ENCODE measurements at places on chromosomes 5 and 9.

GRCh38 chr9:129359162-129359811 is 181.2 kb upstream of the IER5L start:
- DNase-seq = no peak

DNA sequence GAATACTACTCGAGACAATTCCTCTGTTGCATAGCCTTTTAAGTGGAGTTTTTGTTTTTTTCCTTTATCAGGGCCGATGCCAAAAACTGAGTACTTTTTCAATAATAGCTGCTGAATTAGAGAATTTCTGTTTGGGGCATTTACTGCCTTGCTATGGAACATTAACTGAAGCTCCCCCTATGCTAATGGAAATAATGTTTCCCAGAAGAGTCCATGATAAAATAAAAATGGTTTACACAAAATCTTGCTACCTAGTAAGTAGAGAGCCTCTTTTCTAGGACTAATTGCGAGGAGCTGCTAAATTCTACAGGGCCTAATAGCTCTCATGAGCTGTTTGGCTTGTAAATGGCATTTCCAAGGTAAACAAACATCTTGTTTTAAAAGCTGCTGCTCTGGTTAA is 128.2 kb upstream of the MYO10 start:
- no peak for DNase-seq

DNA sequence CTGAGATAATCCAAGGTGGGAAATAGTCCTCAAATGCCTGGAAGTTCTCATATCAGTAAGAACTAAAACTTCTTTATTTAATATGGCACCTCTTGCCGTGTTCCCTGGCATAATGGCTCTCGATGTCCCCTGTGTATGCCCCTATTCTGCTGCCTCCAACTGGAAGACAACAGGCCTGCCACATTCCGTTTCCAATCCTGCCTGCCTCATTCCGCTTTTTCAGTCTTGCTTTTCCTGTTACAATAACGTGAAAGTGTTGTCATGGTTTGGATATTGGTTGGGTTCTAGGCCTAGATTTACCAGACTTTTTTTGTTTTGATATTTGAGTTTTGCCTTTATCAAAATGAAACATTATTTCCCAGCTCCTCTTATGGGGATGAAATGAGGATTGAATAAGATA is 98.2 kb downstream of the FOCAD start:
- DNase-seq = no peak

- no peak for DNase-seq
Measured at GRCh38 chr5:113937301-113937700, 423.8 kb downstream of the YTHDC2 start.

DNA sequence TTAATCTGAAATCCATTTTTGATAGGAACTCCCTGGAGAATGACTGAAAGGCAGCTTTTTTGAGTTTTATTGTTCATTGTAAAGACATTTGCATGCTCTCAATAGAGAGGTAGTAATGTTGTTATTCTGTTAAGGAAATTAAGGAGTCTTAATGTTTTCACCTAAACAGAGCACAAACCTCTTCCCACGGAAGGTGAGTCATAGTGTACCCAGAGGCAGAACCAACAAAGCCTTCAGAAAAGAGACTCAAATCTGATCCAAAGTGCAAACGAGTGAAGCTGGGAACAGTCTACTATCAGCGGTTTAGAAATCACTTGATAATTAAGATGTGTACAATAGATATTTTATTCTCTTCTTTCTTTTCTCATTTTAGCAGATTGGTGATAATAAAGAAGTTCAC is 470.5 kb downstream of the PLK2 start:
- DNase-seq = no peak

DNA sequence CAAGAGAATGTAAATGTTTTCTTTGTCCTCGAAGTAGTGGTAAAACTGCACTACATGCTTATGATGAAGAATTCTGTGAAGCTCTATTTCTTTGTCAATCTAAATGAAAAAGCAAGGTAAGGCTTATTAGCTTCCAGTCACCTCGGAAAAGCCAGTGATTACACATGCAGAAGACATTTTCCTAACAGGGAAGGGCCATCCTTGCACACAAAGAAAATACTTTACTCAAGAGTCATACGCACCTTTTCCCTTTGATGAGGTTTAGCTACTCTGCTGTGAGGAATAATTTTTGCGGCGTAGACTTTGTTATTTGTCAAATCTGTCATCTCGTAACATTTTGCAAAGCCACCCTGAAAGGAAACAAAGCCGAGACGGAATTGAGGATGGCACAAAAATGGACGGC is 1.1 kb downstream of the PLK2 start:
- no peak for DNase-seq

GRCh38 chr5:33195431-33196165 is 245.2 kb upstream of the TARS1 start:
- DNase-seq = no peak

DNA sequence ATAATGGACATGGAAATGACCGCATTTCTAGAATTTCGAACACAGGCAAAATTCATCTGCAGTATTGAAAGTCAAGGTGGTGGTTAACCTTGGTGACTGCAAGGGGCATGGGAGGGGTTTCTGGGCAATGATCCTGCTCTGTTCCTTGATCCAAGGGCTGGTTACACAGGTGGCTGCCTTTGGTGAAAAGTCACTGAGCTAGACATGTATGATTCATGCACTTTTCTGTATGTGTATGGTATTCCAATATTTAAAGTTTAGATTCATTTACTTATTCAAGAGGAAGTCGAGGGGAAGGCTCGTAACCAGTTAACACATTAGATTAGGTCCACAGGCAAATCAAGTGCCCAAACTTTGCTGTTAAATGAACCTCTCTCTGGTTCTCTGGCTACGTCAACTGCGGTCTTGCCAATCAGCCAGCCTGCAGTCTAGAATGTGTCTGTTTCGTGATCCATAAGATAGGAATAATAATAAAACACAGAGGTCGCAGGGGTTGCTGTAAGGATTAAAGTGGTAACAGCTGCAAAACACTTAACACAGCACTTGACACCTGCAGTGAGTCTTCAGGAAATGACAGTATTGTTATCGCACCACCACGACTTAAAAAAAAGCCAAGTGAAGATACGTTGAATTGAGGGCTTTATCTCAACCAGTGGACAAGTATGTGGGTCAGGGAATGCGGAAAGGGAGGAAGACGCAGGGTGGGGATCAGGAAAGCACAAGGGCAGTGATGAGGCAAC is 92.5 kb downstream of the TLE1 start:
- no peak for DNase-seq

GRCh38 chr9:23541976-23542375 is 284.1 kb downstream of the ELAVL2 start:
- DNase-seq = no peak

GRCh38 chr5:165400086-165400485 is 1894.7 kb downstream of the MAT2B start:
- DNase-seq = no peak

DNA sequence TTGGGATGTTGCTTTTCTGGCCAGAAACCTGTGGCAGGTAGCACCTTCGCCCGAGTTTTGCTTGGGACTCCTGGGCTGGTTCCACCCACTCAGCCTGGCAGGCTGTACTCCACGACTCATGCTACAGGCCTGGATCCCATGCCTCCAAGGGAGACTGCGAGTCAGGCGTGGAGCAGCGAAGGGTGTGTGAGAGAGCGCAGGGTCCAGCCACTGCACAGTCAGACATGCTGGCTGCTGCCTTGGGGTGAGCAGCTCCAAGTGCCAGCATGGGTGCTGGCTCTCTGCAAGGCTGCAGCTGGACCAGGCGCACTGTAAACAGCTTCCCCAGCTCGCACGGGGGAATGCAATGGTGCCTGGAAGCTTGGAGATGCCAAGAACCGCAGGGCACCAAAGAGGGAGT is 249.6 kb upstream of the EDIL3 start:
- DNase-seq = no peak

GRCh38 chr5:168851902-168852321 is 272.7 kb upstream of the PANK3 start:
- no peak for DNase-seq

DNA sequence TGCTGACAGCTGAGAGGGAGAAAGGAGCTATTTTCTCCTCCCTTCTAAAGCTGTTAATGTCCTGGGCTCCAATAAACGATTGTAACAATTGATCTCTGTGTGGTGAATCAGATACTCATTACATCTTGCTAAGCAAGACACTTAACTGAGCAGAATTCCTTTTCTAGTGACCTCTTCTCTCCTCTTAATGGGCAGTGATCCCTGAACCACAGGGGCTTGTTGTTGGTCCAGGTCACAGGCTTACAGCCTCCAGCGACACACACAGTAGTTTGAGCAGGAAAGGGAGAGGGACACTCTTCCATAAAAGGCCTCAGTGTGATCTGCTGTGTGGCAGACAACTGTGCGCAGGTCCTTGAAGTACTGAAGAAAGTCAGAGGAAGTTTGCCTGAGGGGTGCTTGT is 58.5 kb upstream of the MYO10 start:
- no peak for DNase-seq

DNA sequence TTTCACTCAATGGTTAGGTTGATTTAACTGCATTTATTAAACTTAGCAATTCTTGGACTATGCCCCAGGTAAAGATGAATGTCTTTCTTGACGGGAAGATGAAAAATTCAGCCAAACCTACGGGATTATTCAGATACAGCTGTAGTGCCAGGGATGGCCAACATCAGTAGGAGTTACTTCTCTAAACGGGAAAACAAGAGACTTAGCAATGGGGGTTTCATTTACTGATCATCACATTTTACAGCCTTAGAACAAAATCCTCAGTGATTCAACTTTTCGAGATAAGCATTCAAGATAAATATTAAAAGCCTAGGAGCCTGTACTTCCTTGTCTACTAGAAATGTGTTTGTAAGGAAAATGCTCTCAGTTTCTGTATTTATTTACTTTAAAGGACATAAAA is 46.1 kb downstream of the S1PR3 start:
- no peak for DNase-seq

- no peak for DNase-seq
Measured at GRCh38 chr5:24439465-24439864, 205.3 kb downstream of the CDH10 start.

DNA sequence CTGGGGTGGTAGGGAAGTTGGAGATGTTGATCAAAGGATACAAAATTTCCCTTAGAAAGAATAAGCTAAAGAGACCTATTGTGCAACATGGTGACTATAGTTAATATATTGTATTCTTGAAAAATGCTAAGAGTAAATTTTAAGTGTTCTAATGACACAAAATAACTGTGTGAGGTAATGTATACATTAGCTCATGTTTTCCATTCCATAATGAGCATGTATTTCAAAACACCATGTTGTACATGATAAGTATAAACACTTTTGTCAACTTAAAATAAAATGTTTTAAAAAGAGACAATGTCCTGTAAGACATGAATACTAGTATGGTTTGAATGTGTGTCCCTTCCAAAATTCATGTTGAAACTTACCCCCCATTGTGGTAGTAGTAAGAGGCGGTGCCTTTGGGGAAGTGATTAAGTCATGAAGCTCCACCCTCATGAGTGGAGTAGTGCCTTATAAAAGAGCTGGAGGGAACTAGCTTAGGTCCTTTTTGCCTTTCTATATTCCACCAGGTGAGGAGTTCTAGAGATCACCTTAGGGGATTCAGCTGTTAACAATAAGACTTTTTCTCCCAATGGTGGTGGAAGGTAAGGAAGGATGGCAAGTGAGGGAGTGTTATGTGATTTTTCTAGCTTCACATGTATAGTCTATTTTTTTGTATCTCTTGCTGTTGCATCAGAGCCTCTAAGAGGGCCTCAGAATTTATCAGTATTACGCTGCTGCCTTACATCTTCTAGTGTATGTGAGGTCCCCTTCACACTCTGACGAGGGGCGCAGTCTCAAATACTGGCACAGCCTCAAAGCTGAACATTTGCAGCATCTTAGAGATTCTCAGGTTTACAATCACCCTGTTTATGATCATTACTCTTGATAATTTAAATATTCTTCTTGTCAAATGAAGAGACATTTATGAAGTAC is 94.9 kb upstream of the NREP start:
- no peak for DNase-seq

DNA sequence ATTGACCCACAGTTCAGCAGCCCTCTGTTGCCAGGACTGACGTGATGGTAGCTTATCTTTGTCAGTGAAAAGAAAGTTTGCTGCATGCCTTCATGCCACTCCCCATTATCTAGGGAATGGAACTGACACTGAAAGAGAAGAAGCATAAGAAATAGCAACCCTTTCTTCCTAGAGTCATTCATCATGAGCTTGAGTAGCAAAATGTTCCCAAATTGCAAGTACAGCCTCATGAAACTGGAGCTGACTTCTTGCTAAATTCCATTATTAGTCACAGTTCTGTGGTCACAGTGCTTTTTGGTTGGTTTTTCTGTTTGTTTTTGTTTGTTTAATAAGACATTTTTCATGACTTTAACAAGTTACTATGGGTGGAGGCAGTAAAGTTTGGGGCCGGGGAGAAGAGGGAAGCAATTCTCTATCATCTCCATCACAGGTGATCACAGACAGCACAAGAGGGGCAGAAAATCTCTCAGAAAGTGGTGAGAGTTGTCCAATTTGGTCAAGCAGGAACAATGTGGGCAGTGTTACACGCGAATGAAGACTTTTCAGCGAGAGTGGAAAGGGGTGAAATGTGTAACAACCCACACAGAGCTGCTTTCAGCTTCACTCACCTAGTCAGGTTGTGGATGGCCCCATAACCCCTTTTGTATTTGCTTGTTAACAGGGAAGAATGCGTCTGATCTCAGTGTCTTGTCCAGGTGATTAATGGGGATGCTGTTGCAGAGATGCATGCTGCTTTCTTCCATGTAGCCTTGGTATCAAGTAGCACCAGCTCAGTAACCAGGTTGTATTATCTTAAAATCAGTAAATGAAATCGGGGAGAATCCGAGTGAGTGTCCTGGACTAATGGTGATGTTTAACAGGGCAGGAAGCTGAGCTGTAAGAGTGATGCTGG is 440.4 kb downstream of the DMRT2 start:
- no peak for DNase-seq

- peak; percentile 91 for DNase-seq
Measured at GRCh38 chr9:90914868-90915483, 113.4 kb downstream of the SYK start.

- peak; percentile 63 for DNase-seq
Measured at GRCh38 chr9:78296201-78296892, 578 bp upstream of the PSAT1 start.

- DNase-seq = no peak
Measured at GRCh38 chr5:146238973-146239372, 35.6 kb downstream of the RBM27 start.

DNA sequence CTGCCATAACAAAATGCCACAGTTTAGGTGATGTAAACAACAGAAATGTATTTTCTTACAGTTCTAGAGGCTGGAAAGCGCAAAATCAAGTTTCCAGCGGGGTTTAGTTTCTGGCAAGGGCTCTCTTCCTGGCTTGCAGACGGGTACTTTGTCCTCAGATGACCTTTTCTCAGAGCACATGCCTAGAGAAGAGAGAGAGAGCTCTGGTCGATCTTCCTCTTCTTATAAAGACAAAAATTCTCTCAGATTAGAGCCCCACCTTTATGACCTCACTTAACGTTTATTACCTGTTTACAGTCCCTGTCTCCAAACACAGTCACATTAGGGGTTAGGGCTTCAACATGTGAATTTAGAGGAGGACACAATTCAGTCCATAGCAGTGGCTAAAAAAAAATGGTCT is 119.7 kb downstream of the CETN3 start:
- no peak for DNase-seq

- DNase-seq = no peak
Measured at GRCh38 chr9:107487521-107488374, 1.8 kb downstream of the KLF4 start.
